ENCODE measurements at places on chromosomes 2 and 18.

DNA sequence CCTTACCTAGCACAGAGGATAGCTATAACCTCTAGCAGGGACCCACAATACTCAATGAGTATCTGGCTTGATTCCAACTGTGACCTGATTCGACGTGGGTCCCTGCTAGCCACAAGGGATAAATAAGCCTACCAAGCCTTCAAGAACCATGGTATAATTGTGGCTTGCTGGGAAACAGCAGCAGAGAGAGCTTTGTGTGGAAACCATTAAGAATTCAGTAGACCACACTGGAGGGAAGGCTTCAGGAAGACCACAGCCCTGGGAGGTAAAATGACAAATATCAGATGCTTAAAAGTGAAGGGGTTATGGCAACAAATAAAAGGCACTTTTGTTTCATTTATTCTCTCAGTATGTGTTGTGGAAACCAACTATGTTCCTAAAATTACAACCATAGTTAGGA lies 82.6 kb upstream of the WIPF1 start:
- no peak for DNase-seq

- peak; percentile 33 for DNase-seq
These were observed at the start of gene DYSF for GRCh38 chr2:71453404-71454220. DYSF (plus strand) TSS chr2:71453561.

GRCh38 chr2:217916504-217917254 lies 86.1 kb downstream of the TNS1 start:
- no peak for DNase-seq

DNA sequence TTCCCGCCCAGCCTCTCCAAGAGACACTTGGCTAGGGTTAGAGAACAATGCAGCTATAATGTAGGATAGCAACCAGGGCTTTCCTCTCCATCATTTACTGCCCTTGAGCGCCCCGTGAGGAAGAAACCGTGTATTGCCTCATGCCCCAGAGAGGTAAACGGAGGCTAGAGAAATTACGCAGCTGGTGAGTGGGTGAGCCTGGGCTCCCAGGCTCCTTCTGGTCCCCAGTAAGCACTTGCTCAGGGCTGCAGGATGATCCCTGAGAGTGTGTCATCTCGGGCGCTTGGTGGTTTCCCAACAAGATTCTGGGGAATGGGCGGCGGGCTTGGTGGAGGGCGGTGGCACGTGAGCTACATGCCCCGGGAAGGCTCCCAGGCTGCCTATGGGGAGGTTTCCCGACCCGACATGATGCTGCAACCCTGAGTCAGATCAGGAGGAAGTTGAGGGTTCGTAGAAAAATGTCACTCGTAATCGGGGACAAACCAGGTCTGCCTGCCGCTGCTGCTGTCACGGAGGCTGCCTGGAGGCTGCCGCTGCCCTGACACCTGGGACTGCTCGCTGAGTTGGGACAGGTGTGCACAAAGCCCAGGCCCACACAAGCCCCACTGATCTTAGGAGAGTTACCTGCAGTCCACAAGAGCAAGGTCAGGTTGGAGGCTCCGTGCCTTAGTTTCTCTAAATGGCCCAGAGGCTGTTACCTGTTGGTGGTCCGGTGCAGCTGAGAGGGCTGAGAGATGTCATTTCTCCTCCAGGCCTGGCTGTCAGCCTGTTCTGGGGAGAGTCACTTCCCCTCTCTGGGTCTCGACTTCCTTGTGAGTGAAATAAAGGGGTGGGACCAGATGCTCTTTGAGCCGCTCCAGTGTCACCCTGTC lies at the start of gene GPR55:
GPR55 (minus strand) TSS at position 773 of the 872 bp plus-strand sequence. CDS start 14,280 bp downstream, outside the sequence.
- no peak for DNase-seq

GRCh38 chr2:103230796-103231195 lies 469.0 kb downstream of the TMEM182 start:
- DNase-seq, result no peak

DNA sequence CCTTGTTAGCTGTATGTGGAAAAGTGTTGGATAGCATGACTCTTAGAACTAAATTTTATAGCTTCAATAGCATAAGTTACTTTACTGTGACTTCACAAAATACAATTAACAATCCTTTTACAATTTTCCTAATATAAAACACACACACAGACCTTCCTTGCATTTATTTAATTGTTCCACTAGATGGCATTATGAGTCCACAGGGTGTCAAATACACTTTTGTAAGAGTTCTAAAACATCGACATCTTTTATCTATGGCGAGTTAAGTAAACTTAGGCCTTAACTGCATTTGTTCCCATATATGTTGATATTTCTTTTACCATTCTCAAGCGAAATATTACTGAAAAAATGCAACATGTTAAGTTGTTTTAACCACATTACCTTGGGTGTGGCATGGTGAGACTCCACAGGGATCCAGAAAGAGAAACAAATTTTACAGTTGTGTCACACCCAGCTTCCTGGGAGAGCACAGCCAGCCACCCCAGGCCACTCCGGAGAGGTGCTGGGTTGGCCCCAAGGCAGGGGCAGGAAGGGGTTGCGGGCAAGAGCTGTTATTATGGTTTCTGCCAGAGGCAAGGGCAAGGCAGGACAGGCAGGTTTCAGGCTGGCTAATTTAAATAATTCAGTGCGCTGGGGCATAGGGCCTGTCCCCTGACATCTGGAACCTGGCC lies 312.4 kb upstream of the MC4R start:
- peak; percentile 33 for DNase-seq
